HuH-7.5 (cell line): ENCODE measurements at places on chromosomes 5 and 9.

DNA sequence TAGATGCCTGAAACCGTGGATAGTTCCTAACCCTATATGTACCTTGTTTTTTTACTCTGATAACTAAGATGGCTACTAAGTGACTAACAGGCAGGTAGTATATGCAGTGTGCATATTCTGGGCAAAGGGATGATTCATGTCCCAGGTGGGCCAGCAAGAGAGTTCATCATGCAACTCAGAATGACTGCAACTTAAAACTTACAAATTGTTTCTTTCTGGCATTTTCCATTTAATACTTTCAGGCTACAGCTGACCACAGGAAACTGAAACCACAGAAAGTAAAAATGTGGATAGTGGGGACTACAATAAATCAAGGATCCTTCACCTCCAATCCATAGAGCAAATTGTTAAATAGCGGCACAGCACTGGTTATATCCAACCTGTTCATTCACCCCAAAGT, 30.7 kb upstream of the VCAN start:
- no peak for DNase-seq

DNA sequence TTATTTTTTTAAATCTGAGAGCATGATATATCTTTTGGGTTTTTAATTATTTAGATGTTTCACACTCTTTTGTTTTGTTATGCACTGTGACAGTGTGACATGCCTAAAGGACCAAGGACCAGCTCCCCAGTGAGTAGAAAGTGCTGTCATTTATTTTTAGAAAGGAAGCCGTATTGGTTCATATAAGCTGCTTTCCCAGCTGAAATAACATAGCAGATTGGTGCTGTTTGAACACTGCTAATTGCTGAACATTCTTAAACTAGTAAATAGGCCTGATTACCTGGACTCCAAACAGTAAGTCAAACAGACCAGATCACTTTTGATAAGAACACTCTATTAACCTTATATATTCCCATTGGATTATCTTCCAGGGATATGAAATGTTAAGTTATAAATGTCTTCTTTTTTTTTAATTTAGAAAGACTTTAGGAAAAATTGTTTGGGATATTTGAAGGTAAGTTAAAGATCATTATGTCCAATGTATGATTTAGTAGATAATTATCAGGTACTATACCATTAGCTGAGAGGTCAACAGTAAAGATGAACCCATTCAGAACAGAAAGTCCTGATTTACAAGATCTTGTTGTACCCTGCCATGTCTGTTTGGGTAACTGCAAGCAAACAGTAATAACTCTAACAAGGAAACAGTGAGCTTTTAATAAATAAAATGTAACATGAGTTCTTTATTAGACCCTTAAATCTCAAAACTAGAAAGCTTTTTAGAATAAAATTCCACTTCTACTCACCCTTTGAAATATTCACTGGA, 27.8 kb upstream of the ELL2 start:
- no peak for DNase-seq

- DNase-seq: no peak
Observed at GRCh38 chr9:14301583-14302021, 12.3 kb downstream of the NFIB start.

GRCh38 chr5:23522553-23522952, 15.1 kb downstream of the PRDM9 start:
- DNase-seq: no peak

DNA sequence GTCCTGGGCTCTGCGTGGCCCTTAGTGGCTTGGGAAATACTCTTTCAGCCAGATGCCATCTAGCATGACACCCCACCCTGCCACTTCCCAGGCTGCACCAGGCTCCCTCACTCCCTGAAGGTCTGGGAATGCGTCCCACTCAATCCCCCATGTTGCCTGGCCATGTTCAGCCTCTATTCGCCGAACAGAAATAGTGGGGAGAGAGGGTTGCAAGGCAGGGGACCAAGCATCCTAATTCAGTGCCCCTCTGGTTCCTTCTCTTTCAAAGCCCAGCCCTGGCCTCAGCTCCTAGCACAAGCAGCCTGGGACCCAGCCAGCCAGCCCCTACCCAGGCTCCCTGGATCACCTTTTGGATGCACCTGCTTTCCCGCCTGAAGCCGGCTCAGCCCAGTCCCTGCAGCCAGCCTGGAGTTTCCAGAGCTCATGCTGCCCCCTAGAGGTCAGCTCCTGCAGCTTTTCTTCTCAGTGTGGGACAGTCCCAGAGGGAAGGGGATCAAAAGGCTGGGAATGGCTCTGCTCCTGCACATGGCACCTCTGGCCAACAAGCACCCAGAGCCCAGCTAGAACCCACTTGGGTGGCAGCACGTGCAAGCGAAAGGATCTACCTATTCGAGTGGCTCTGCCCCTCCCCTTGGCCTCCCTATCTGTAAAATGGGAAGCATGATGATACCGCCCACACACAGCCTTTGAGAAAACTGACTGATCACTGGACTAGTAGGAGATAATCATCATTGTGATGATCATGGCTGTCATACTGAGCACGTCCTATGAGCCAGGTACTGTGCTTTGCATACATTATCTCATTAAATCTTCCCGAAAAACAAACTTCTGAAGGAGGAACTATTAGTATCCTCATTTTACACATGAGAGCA, 48.7 kb upstream of the C5orf58 start:
- DNase-seq: peak; percentile 17

DNA sequence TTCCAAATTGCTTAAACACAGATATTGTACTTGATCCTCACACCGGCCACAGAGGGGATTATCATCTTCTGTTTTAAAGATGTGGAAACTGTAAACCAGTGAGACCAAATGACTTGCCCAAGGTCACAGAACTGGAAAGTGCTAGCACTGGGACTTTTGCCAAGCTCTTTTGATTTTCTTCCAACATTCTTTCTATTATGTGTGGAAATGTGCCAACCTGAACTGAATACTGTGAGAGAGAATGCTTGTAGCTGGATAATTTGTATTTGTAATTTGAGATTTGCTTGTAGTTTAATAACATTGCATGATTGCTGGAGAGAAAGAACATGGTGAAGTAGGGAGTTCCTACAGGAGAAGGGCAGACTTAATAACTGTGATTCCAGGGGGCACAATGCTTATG, 977.9 kb upstream of the NUDT12 start:
- DNase-seq: no peak

- no peak for DNase-seq
Observed at GRCh38 chr5:34485768-34486030, 170.4 kb upstream of the RAI14 start.

- DNase-seq: no peak
Observed at GRCh38 chr9:124859803-124860581, 1.8 kb downstream of the RPL35 start.
